ENCODE measurements at places on chromosomes 1 and 21.
A peak's percentile ranks its signal among the peaks of the same experiment; 100 is the strongest.

GRCh38 chr1:21340230-21340945, 50.1 kb upstream of the ECE1 start:
- no peak for DNase-seq

GRCh38 chr1:110243574-110243973, 33.5 kb downstream of the KCNC4 start:
- DNase-seq, result no peak

DNA sequence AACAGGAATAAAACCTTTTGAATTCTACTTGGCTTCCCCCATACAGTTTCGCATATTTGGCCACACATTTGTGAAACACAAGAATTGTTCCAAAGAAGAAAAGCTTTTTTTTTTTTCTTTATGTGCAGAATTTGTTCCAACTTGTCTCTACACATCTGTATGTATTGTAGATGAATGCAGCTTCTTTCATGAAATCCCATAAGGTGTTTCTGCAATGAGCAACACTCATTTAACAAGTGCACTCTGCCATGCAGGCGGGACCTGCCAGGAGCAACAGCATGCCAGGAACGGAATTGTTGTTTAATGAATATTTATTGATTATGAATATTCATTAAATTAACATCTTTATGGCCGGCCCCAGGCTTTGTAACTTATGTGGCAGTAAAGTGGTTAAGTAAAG, 1075.0 kb downstream of the TTLL7 start:
- DNase-seq, result no peak

DNA sequence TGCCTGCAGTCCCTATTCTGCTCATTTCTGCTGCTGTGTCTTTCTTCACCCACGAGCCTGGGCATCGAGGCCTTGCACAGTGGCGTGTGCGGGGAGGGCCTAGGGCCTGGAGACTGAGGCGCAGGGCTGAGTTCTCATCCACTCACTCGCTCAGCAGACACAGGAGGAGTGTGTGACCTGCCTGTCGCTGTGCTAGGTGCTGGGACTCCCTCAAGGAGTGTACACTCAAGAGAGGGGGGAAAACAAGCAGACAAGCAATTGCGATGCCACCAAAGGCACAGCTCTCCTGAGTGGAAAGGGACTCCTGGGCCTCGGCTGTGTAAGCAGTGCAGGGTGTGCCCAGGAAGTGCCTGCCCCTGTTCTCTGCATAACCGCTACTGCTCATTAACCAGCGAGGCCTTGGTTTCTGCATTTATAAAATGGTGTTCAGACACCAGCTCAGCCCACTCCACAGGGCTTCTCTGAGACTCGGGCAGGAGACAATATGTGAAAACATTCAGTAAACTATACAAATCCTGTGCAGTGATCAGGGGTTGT, 4.2 kb downstream of the RD3 start:
- DNase-seq, result no peak

GRCh38 chr1:39352881-39353280, 138.6 kb upstream of the BMP8A start:
- DNase-seq, result no peak

GRCh38 chr1:54163573-54163972, 10.8 kb upstream of the CDCP2 start:
- no peak for DNase-seq

GRCh38 chr1:32464716-32465577, at the start of gene ZBTB8B:
ZBTB8B (plus strand) TSS chr1:32465072; CDS start chr1:32470625, 5,553 bp downstream.
- peak; percentile 95 for DNase-seq

DNA sequence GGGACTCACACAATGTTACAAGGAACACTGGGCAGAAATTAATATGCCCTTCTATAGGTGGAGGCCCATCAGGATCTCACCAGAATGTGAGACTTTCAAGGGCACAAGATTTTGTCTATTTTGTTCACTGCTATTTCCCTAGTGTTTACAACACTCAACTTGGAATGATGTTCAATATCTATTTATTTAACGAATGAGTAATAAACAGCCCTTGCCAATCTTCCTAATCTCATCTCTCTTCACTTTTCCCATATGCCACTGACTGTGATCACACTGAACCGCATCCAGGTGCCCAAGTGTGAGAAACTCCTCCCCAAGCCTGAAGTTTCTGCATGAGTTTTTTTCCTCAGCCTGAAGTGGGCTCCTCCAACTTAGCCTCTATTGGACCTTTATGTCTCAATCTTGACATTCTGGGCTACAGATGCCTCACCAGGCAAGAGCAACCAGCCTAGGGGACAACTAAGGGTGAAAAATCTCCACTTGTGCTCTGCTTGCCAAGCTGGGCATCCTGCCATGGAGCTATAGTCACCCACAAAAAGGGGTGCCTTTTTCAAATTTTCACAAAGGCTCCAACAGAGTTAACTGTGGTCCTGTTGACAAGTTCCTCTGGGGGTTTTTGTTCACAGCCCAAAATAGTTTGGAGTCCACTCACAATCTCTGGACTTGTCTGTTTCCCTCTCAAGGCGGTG, 105.6 kb downstream of the PLPP3 start:
- DNase-seq, result peak; percentile 47

DNA sequence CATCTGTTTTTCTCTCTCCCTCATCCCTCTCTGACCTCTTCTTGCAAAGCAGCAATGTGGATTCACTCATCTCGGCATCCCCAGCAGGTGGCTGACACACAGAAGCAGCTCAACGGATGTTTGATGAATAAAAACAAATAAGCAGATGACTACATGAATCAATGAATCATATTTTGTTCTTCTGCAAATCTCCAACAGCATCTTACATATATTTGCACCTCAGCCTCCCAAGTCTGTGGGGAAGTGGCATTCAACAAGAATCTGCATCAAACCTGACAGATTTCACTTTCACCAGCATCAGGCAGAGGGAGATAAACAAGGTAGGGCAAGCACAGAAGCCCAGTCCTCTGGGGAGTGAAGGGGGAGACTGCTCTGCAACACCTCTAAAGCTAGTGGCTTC, 34.0 kb downstream of the CAPN8 start:
- peak; percentile 23 for DNase-seq

DNA sequence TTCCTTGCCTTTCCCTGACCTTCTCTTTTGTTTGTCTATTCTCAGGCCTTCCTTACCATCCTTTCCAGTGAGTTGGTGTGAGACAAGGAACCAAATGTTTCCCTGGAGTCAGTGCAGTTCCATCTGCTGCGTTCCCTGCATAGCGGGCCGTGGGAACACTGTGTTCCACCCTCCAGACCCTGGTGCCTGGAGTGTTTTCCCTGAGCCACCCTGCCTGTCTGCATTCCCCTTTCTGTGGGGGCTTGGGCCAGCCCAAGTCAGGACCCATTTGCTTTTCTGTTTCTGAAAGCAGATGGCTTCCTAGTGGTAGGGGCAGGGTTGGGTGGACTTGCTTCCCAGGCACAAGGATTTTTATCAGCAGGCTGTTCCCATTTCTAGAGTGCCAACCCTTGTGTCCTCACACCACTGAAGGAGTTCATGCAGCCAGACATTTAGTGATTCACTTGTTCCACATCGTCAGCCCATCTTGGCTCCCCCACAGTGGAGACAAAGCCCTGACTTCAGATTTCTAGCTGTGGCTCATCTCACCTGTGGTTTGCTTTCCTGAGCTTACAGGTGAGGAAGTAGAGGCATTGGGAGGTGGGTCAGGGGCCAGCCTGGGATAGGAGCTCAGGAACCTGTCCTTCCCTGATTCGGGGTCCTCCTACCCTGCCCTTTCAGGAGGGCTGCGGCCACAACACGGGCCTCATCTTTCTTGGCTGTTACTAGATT, 14.1 kb upstream of the MYOG start:
- DNase-seq, result no peak

DNA sequence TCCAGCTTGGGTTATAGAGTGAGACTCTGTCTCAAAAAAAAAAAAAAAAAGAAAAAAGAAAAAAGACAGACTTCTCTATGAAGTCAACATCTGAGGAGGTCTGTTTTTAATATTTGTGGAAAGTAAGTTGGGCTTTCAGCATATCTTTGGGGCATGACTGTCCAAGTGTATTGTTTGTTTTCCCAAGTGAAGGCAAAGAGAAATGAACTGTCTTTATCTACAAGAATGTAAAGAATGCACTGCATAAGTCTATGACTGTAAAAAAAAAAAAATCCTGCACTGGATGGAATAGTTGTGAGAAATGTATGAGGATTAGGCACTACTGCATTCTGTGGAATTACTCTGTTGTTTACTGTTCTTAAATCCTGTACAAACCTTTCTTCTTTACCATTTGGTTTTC, 45.6 kb upstream of the TMEM61 start:
- no peak for DNase-seq

GRCh38 chr1:160911441-160911840, 26.5 kb upstream of the ITLN1 start:
- no peak for DNase-seq

DNA sequence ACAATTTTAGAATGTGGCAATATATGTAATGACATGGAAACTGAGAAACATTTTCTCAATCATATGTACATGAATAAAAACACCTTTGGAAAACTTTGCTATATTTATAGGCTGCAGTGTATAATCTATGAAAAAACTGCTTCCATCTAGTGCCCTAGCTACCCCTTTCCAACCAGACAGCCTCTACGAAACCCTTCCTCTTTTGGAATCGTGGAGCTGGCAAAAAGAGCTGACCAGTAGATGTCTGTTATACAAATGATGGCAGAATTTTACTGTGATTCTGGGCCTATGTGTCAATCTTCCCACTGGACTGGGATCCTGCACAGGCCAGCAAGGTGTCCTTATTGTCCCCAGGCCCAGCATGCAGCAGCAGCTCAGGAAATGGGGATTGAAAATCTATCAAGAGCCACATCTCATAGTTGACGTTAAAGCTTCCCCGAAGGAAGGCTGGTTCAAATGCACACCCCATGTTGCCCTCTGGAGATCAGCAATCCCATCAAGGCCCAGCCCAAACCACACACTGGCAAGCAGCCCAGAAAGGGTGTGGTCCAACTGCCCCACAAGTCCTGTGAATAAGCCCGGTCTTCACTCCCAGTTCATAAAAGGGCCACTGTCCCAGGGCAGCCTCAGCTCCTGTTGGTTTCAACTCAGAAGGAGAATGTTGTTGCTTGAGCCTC, 8.8 kb upstream of the FAM20B start:
- DNase-seq, result peak; percentile 92

GRCh38 chr1:53956308-53957168, 10.4 kb downstream of the LRRC42 start:
- DNase-seq, result no peak

DNA sequence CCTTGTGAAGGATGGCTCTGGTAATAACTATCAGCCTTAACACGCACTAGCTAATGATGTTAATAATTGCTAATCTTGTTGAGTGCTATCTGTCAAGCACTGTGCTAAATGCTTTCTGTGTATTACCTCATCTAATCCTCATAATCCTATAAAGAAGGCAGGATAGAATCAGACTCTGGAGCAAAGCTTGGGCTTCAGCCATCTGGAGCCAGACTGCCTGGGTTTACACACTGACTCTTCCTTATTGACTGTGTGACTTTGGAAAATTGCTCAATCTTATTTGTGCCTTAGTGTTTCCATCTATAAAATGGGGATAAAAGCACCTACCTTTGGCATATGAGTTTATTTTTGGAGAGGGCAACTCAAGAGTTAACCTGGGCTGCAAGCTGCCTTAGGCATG, 216.1 kb downstream of the NUF2 start:
- DNase-seq, result no peak

DNA sequence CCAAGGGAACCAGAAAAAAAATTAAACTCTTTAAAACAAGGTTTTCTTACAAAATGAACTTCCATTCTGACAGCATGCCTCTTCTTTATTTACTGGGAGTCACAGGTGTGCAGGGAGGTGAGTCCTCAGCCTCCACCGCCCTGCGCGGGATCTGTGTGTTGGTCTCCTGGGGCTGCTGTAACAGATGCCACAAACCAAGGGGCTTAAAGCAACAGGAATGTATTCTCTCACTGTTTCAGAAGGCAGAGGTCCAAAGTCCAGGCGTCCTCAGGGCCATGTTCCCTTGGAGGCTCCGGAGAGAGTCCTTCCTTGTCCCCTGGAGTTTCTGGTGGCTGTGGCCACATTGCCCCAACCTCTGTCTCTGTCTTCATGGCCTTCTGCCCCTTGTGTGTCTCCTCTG, 123.6 kb upstream of the C1orf174 start:
- no peak for DNase-seq

GRCh38 chr1:197862671-197863070, 39.8 kb upstream of the C1orf53 start:
- no peak for DNase-seq

- DNase-seq, result peak; percentile 51
These were observed 162.5 kb downstream of the APP start for GRCh38 chr21:26007951-26008498.

DNA sequence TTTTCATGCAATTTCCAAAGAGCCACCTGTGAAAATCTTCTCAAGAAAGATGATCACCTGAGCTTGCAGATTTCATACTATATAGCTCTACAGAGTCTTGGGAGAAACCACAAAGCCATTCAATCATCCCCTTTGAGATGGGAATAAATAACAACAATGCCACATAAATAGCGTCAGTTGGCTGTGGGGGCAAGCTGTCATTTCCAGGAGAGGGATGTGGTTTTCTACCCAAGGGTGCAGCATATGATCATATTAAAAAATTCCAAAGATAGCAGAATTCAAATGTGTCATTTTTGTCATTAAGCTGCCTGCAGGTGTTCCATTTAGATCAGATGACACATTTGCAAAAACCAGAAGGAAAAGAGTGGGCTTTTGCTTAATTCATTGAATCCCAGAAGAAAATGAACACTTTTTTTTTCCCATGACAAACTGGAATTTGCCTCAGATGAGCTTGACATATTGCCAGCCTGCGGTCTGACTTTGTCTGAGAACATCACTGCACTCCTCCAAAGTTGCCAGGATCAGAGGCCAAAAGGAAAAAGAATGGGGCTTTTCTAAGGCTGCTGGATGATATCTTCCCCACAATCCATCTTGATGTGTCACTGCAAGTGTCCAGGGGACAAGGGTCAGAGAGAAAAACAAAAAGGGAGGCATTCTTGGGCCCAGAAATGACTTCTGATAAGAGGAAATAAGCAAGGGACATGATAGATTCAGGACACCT, 314.1 kb upstream of the USP25 start:
- no peak for DNase-seq
